ENCODE measurements at places on chromosomes 1 and 21. TPM values are rescaled to one million over a fixed set of nuclear protein-coding genes. Genes with fewer than 3 reads are reported as not detected.
A peak's percentile ranks its signal among the peaks of the same experiment; 100 is the strongest.

- no peak for ATAC-seq
Observed at GRCh38 chr1:29785137-29785527, 548.8 kb downstream of the PTPRU start.

PADI1 gene
- total RNA-seq: 40.0 TPM

RIMS3 gene
- total RNA-seq: 2.2 TPM

DNA sequence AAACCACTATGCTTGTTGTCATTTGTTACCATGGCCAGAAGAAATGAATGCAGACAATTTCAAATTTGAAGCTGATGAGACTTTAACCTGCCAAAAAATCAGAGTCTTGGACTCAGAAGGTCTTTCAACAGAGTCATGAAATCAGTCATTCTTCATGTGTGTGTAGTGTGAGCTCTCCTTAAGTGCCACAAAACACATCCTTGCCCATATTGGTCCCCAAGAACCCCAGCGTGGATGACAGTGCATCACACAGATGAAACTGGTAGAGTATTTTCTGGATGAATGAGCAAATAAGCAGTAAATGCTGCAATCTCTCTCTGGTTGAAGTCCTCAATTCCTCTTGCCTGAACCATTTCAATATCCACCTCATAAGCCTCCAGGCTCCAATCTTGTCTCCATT lies 28.7 kb upstream of the ETS2 start:
- no peak for ATAC-seq

LIN28A gene
- total RNA-seq: not detected

DNA sequence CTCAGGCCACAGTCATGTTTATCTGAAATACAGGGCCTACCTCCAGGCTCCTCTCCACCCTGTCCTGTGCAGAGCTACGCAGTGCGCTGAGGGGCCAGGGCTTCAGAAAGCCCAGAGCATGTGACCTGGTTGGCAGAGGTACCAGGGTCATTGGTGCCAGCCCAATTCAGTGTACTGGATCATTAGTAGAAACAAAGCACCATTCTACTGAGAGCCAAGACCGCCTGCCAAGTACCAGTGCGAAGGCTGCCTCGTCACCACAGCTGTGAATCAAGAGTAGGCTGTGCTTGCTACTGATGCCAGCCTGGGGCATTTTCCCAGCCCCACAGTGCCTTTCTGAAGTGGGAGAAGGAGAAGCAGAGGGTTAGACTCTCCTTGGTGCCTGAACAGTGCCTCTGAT lies 59.8 kb downstream of the CAPN9 start:
- no peak for ATAC-seq

DNA sequence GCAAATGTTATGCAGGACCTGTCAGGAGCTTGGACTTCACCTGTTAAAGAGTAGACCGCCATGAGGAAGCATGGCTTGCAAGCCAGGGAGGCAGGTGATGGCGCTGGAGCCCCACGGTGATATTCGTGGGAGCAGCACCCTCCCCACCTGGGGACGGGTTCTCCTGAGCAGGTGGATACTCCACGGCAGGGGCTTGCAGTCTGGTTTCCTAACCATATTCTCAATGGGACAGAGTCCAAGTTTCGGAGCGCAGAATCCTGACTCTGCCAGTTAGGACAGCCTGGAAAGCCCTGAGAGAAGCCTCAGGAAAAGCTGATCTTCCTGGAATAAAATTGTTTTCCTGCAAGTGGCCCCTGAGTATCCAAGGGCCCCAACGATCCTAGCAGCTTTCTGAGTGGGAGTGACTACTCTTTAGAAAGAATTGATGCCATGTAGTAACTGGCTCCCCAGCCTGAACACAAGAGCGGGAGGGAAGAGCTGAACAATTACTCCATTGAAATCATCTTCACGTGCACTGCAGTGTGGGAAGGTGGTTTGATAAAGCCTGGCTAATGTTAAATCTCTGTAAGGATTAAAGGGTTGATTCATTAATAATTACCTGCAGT lies 146.3 kb upstream of the RAB4A start:
- ATAC-seq: no peak

UTS2 gene
- total RNA-seq: not detected

DNA sequence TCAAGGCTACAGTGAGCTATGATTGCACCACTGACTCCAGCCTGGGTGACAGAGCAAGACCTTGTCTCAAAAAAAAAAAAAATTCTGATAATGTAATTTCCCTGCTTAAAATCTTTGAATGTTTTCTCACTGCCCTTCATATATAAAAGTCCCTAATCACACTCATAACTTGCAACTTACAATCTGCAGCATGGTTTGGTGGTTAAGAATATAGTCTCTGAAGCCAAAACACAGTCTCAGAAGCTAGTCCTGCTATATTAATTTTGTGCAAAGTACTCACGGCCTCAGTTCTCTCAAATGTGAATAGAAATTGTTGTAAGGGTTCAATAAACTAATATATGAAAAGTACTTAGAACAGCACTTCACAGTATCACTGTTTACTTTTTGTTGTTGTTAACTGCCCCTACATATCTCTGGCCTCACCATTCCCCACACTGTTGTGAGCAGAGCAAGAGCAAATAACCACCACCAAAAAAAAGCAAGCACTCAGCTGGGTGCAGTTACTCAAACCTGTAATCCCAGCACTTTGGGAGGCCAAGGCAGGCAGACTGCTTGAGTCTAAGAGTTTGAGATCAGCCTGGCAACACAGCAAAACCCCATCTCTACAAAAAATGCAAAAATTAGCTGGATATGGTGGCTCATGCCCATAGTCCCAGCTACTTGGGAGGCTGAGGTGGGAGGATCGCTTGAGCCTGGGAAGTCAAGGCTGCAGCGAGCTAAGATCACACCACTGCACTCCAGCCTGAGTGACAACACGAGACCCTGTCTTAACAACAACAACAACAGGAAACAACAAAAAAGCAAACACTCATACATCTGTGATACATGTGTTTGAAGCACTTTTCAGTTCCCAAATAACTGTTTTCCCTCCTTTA lies 22.4 kb downstream of the ASH1L start:
- ATAC-seq: no peak

- ATAC-seq: no peak
Observed at GRCh38 chr1:53500204-53501064, 41.2 kb downstream of the DMRTB1 start.

DNA sequence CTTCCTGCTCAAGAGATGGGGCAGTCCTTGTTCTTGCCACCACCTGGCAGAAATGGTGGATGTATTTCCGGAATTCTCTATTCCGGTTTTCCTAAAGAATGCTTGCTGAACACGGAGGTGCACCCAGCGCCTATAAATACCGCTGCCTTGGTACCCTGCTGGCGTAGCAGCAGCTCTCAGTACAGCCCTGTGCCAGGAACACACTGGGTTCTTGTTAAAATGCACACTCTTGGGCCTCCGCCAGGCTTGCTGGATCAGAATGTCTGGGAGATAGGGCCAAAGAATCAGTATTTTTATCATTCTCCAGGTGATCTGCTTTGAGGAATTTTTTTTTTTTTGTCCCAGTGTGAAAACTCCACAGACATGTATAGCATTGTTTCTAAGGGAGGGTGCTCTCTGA lies 54.2 kb downstream of the IGSF5 start:
- no peak for ATAC-seq

DNA sequence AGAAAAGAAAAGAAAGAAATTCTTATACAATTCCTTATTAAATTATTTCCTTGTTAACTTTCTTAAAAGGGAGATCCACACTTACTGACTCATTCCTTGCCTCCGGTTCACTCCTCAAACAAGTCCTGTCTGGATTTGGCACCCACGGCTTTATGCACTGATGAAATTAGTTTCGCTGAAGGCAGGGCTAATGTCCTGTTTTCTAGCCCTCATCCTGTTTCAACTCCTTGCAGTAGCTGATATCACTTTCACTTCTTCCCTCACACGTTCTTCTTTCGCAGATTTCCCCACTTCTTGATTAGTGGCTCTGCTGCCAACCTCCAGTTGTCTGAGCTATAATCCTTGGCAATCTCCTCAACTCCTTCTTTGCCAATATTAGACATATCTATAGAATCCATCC lies 215.2 kb downstream of the URB2 start:
- peak; percentile 90 for ATAC-seq

DNA sequence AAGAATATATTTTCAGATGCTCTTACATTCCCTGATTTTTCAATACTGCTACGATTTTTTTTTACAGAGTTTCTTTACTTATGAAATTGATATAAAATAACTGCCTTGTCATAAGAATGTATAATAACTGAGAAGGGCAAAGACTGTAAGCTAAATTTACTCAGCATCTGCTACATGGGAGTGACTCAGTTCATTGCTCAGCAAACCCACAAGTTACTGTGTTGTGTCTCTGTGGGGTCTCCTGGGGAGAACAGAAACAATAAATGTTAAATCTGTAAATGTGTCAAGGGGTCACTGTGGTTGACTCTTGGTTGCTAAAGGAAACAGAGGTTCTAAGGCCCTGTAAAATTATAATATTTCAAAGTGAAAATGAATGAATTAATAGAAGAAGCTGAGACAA lies 210.3 kb upstream of the CACYBP start:
- no peak for ATAC-seq

Measured in esophagus mucosa (tissue), 1 donor.